CD4-positive, CD25-positive, alpha-beta regulatory T cell (primary cell): ENCODE measurements at places on chromosomes 13 and 19. TPM values are rescaled to one million over a fixed set of nuclear protein-coding genes. Genes with fewer than 3 reads are reported as not detected.

- DNase-seq: no peak
These were observed 205.7 kb downstream of the MYO16 start for GRCh38 chr13:108835083-108835482.

GRCh38 chr19:51712461-51713081 is 11.2 kb downstream of the HAS1 start:
- DNase-seq: no peak

- peak; percentile 43 for DNase-seq
These were observed 18.5 kb downstream of the SLC27A1 start for GRCh38 chr19:17488593-17489391.

The P2RY11 gene
- total RNA-seq: 23.0 TPM

DNA sequence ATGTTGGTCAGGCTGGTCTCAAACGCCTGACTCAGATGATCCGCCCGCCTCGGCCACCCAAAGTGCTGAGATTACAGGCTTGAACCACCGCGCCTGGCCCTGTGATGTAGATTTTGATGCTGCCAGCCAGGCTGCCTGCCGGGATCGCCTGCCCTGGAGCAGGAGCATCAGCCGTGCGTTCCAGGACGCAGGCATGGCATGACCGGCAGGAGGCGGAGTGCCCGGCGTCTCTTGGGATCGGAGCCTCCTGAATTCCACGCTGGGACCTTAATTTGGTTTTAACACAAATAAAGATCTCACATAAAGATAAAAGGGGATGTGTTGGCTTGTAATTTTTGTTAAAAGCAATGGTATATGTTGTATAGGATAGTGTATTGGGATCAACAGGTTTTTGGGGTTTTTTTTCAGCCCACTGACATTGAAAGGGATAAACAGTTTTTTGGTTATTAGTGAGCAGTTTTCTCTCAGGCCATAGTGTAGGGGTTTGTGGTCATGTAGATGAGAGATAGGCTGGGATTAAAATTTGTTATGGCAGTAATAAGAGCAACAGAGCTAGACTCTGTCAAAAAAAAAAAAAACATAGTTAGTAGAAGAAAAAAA is 1406.4 kb downstream of the UQCRFS1 start:
- DNase-seq: no peak

DNA sequence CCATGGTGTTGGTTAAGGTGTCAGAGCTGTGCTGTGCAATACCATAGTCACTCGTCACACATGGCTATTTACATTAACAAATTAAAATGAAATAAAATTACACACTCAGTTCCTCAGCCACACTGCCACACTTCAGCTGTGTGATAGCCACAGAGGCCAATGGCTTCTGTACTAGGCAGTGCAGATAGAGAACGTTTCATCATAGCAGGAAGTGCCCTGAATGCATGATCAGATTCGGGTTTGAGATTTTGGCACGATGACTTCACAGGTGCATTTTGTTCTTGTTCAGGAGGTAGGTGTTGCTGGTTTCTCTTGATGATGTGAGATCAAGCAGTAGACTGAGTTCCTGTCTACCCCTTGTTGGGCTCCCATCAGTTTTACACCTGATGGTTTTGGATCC is 6.5 kb downstream of the ARMC6 start:
- peak; percentile 61 for DNase-seq

DNA sequence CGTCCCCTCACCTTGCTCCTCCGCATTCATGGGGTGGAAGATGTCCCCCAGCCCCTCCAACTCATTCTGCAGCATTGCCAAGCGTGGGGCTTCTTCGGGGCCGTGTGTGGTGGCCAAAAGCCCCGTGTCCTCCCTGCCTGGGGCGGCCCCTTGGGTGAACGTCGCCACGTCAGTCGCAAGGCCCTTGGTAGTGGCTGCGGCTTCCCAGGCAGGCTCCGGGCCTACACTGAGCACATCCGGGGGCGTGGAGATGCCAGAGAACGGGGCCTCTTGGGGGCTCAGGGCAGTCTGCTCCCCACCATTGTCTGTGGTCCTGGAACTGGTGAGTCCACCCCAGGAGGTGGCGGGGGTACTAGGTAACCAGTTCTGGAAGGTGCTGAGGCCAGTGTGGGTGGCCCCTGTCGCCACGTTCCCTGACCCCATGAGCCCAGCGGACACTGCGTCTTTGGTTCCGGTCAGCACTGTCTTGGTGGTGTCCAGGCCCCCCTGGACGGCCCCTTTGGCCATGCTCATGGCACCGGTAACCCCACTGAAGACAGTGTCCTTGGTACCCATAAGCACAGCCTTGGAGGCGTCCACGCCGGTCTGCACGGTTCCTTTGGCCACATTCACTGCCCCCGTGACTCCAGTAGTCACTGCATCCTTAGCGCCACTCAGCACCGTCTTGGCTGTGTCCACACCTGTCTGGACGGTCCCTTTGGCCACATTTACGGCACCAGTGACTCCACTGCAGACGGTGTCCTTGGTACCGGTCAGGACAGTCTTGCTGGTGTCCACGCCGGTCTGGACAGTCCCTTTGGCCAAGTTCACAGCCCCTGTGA is 7.6 kb downstream of the PLIN4 start:
- DNase-seq: no peak

DNA sequence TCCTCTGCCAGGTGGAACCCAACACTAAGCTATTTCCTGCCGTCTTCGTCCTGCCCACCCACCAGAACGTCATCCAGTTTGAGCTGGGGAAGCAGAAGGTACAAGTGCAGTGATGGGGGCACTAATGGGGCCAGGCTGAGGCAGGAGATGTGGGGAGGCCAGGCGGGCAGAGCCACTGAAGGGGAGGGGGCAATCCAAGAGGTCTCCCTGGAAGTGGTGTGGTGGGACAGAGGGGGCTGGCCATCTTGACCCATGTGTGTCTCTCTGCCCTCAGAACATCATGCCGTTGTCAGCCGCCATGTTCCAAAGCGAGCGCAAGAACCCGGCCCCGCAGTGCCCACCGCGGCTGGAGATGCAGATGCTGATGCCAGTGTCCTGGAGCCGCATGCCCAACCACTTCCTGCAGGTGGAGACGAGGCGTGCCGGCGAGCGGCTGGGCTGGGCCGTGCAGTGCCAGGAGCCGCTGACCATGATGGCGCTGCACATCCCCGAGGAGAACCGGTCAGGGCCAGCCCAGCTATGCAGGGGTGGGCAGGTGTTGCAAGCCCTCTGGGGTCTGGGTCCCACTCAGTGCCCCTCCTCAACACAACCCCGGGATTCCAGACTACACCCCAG is 49.6 kb downstream of the RYR1 start:
- no peak for DNase-seq

The ZNF790 gene
- total RNA-seq: 3.7 TPM

GRCh38 chr19:29854033-29854432 is 42.2 kb downstream of the CCNE1 start:
- DNase-seq: no peak

GRCh38 chr19:44575116-44575700 is 38.2 kb upstream of the IGSF23 start:
- no peak for DNase-seq

DNA sequence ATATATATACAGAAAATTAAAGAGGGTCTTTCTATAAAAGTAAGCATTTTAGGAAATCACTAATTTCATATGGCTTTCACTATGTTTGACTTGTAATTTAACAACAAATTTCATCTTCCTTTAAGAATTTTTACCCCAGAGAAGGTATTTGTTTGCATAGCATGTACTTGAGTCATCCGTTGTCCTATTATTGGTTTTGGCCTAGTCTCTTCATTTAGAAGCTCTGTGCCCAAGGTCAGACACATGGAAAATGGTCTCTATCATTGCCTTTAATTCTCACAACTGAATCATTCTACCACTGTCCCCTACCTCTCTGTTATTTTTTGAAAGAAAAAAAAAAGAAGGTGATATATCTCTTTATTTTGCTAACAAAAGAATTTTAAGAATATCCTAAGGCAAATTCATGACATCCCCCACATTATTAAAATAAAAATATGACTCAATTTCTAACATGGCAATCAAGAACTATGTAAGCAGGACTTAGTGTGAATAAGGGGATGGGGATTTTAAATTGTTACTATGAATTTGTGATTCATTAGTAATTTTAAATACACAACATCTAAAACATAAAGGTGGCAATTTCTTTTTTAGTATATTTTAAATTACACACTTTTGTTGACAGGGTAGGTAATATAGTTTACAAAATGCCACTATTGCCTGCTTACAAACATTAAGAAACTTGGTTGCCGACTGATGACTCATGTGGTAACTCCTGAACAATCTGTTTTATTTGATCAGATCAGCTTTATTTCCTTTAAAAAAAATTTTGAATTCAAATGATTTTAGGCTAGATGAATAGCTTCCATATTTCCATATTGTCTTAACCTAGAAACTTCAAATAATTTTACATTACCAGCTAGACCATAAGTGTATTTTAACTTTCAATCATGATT is 13.9 kb downstream of the SLITRK5 start:
- no peak for DNase-seq

- DNase-seq: no peak
These were observed 373.5 kb downstream of the KCTD12 start for GRCh38 chr13:76512721-76513145.

The FKBP8 gene
- total RNA-seq: 186 TPM

GRCh38 chr13:113652404-113653263 is 5.4 kb downstream of the ATP4B start:
- no peak for DNase-seq

The ZNF730 gene
- 0.52 TPM for total RNA-seq

The MLNR gene
- not detected for total RNA-seq
